ENCODE measurements at places on chromosomes 3 and 15.

DNA sequence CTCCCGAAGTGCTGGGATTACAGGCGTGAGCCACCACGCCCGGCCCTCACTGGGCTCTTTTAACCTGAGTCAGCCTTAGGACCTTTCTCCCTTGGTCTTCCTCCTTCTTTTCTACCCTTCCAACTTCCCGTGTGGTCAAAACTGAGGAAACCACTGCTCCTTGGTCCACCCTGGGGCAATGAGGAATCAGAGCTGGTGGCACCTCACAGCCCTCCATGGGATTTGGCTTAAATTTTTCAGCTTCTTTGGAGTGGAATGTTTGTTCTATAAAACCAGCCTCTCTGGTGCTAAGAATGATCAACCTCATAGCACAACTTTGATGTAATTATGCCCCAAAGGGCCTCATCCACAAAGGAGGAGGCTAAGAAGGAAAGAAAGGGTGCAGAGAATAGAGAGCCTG is 76.6 kb upstream of the CFAP20DC start:
- DNase-seq: peak; percentile 35

DNA sequence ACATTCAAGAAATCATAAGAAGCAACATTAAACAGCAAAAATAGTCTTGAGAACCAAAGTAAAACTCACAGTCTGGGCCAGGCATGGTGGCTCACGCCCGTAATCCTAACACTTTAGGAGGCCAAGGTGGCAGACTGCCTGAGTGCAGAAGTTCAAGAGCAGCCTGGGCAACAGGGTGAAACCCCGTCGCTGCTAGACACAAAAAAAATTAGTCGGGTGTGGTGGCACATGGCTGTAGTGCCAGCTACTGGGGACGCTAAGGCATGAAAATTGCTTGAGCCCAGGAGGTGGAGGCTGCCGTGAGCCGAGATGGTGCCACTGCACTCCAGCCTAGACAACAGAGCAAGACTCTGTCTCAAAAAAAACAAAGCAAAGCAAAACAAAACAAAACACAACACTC is 117.7 kb upstream of the GOLGA6L6 start:
- DNase-seq: no peak

DNA sequence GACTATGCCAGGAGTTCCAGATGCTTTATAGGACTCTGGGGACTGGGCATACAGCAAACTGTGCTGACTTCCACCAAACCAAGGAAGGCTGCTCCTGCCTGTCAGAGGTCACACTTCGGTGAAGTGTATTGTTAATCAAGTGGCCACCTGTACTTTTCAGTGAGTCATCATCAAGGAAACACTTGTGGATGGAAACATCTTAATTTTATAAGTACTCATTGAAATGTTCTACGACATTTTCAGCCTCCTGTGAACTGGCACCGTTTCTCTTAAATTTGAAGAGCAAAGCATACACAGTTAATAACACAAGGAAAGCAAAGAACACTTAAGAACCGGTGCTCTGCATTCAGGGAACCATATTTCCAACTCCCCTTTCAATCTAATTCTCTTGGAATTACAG is 801.7 kb upstream of the DPPA4 start:
- DNase-seq: no peak

GRCh38 chr3:157156837-157157635 is 2.9 kb downstream of the CCNL1 start:
- DNase-seq: no peak
